Parietal lobe (tissue), 2 donors: ENCODE measurements at places on chromosomes 7 and 10. TPM values are rescaled to one million over a fixed set of nuclear protein-coding genes. Genes with fewer than 3 reads are reported as not detected.

CTAGE4 gene
- 1.6 TPM for total RNA-seq

PCDH15 gene
- total RNA-seq = 14.7 TPM

SFMBT2 gene
- 12.5 TPM for total RNA-seq

HHEX gene
- total RNA-seq = 0.63 TPM

ADIRF gene
- not detected for total RNA-seq

LANCL2 gene
- total RNA-seq = 42.6 TPM

CALHM3 gene
- total RNA-seq = not detected

MICALL2 gene
- total RNA-seq = 9.7 TPM

GPER1 gene
- 1.6 TPM for total RNA-seq

GALNT17 gene
- 17.2 TPM for total RNA-seq

ADCY1 gene
- total RNA-seq = 286 TPM

FAM25G gene
- not detected for total RNA-seq

ERVW-1 gene
- not detected for total RNA-seq

SPDYE16 gene
- not detected for total RNA-seq

NPFFR1 gene
- 1.3 TPM for total RNA-seq

ZNF467 gene
- total RNA-seq = 1.3 TPM

TMEM236 gene
- not detected for total RNA-seq

SEMA3C gene
- total RNA-seq = 360 TPM

CALCR gene
- not detected for total RNA-seq

RAMP3 gene
- total RNA-seq = 8.1 TPM

PAPSS2 gene
- 2.5 TPM for total RNA-seq

GPNMB gene
- 2.2 TPM for total RNA-seq

MMP21 gene
- total RNA-seq = 0.31 TPM

GRID1 gene
- 26.3 TPM for total RNA-seq

OR2F2 gene
- not detected for total RNA-seq

GRM3 gene
- total RNA-seq = 133 TPM

RELN gene
- total RNA-seq = 67.9 TPM

MMD2 gene
- 2.2 TPM for total RNA-seq

KCNH2 gene
- total RNA-seq = 17.2 TPM

SFRP4 gene
- 1.6 TPM for total RNA-seq

CCDC172 gene
- not detected for total RNA-seq

PIP gene
- total RNA-seq = not detected

ASB10 gene
- not detected for total RNA-seq

ATRNL1 gene
- total RNA-seq = 468 TPM

OR6V1 gene
- total RNA-seq = not detected

CPEB3 gene
- 23.2 TPM for total RNA-seq

TAS2R60 gene
- total RNA-seq = not detected

GTF2I gene
- total RNA-seq = 586 TPM

RBM20 gene
- 2.5 TPM for total RNA-seq

PRLHR gene
- total RNA-seq = 3.8 TPM

HOXA13 gene
- total RNA-seq = not detected

UNCX gene
- total RNA-seq = not detected

WIPF3 gene
- 10.6 TPM for total RNA-seq

APBB1IP gene
- total RNA-seq = 1.3 TPM

MACC1 gene
- total RNA-seq = under 0.01 TPM

PRKRIP1 gene
- total RNA-seq = 24.4 TPM

FFAR4 gene
- total RNA-seq = not detected
